ENCODE measurements at places on chromosomes 1 and 21.

GRCh38 chr21:46455575-46456385 lies 2.9 kb upstream of the DIP2A start:
- DNase-seq, result no peak

DNA sequence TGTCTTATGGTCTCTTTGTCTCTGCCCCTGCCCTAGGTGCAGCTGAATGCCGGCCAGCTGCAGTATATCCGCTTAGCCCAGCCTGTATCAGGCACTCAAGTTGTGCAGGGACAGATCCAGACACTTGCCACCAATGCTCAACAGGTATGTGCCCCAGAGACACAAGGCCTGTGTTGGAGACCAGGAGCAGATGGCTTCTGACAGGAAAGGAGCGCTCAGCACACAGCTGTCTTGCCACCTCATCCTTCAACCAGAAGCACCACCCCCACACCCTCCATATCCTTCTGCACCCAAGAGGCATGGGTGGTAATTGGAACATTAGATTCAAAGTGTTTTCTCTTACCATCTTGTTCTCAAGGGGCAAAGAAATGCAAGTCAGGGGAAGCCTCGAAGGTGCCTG lies 17.0 kb upstream of the KCNQ4 start:
- no peak for DNase-seq

GRCh38 chr1:57089855-57090254 lies 124.0 kb upstream of the C8B start:
- no peak for DNase-seq

DNA sequence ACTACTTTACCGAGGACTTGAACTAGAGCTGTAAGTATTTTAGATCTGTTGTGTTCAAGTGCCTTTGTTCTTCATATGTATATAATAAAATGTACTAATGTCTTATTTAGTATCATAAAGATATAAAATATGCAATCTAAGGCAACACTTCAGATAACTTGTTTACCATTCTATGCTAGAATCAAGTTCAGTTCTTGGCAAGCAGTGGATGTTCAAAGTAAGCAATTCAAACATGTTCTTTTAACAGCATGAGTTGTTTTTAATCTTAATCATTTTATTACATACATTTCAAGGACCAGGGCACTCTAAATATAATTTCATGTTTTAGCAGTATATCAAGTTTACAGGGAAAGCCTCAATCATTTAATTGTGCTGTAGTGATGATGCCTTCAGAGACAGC lies 47.0 kb downstream of the ZC3H11B start:
- DNase-seq, result no peak

- no peak for DNase-seq
Observed at GRCh38 chr1:76294482-76295194, 220.1 kb downstream of the ST6GALNAC3 start.

DNA sequence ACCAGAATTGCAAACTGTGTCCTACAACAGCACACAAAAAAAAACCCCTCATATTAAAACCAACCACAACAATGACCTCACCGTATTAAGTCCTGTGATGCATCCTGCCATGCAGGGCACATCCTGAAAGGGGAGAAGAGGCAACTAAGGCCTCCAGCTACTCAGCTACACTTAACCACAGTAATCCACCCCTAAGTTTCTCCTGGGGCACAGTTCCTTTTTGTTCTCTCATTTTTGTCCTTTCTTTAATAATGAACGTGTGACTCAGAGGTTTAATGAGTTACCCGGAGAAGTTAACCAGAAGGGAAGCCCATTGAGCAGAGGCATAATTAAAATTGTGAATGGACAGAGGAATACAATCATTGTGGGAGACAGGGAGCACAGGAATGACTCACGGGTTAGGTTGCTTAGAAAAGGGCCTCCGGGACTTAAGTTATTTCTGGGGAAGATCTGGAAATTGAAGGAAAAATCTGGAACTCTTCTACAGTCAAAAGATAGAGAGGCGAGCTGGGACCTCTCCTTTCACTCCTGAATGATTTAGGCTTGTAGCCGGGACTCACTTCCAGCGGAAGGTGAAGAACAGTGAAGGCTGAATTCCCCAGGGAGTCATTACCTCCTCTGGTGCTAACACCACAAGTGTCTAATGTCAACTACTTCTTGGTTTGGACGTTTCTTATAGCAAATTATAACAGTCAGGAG lies 36.9 kb upstream of the HIVEP3 start:
- DNase-seq, result no peak

- no peak for DNase-seq
Observed at GRCh38 chr1:68210027-68210426, 22.3 kb downstream of the WLS start.

DNA sequence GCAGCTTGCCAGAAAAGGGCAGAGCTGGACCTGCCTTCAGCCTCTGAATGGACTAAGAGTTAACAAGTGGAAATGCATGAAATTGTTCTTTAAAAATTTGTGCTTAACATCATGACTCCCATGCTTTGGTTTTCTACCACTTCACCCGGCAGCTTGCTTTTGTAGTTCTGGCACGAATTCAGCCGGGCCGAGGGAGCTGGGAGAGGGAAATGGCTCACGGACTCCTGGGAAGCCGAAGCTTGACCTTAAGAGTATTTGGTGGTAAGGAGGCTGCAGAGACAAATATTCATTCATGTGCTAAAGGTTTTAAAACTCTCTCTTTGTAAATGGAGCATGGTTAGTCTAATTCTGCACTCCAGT lies 17.2 kb upstream of the GFI1 start:
- no peak for DNase-seq

DNA sequence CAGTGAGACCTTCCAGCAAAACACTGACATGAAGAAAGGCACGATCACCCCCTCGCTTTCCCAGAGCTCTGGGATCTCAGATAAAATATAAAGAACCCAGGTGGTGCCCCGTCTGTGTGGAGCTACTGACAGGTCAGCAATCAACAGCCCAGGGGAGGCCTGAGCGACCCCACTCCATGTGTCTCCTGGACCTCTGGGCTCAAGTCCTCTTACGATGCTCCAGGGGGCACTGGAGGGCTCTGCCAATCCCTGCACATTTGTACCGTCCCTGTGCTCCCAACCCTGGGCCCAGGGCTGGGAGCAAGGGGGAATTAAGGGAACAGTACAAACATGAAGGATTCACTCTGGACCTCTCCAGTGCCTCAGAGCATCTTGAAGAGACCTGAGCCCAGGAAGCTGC lies 12.5 kb downstream of the S100A7A start:
- no peak for DNase-seq

- no peak for DNase-seq
Observed at GRCh38 chr1:211343607-211344006, 17.0 kb downstream of the TRAF5 start.

- no peak for DNase-seq
Observed at GRCh38 chr1:152225678-152226077, 1.7 kb upstream of the HRNR start.

DNA sequence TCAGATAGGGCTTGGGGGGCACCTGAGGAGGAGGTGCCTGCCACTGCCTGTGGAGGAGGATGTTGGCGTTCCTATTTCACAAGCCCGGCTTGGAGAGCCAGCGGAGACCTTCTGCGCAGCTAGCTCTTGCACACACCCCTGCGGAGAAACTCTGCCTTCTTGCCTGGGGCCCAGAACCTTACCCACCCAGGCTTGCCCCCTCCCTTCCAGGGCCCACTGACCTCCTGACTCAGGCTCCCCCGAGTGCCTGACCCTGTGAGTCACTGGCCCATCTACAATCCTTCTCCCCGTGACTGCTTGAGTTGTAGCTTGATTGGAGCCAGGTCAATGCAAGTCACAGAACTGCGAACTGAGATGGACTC lies 3.4 kb downstream of the HES2 start:
- no peak for DNase-seq

- DNase-seq, result no peak
Observed at GRCh38 chr1:35592991-35593769, 20.1 kb downstream of the TFAP2E start.

- DNase-seq, result no peak
Observed at GRCh38 chr1:238675221-238675620, 711.1 kb upstream of the CHRM3 start.

DNA sequence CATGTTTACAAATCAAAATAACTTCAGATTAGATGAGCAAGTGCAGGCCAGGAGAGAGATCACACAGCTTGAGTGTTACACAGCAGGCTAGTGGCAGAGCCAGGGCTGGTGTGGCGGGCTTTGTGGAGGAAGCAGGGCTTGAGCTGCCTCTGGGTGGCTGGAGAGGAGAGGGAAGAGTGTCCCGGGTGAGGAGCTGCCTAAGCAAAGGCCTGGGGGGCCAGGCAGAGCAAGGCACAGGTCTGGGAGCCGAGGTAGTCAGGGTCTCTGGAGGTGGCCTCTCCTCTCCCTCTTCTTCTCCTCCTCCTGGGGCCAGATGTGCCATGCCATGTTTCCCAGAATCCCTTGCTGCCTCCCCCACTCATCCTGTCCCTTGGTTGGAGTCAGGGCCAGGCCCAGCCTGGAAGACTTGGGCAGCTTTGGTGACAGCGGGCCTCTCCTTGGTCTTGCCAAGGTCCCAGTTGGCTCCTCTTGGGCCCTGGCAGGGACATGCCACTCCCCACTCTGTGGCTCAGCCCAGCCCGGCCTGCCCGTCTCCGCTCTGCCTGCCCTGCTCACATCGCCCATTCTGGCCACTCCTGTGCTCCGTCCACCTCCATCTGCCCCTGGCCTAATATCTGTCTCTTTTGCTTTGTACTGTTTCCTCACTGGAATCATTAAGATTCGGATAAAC lies 70.3 kb downstream of the PTPRU start:
- no peak for DNase-seq

- no peak for DNase-seq
Observed at GRCh38 chr1:78718566-78718965, 68.9 kb downstream of the IFI44 start.

GRCh38 chr1:207999274-207999915 lies 88.5 kb upstream of the CD34 start:
- no peak for DNase-seq

DNA sequence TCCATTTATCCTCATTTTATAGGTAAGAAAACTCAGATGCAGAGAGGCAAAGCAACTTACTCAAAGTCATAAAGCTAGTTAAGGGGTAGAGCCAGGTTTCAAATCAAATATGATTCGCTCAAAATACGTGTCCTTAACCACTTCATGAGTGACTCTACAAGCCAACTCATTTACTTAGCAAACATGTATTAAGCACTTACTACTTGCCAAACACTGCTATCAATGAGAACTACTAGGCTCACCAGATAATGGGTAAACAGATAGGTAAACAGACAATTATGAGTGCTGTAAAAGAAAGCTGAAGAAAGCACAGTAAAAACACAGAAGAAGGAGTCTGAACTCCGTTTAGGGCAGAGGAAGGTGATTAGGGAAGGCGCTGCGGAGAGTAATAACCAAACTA lies 65.9 kb downstream of the WDR64 start:
- no peak for DNase-seq

GRCh38 chr1:172882385-172882784 lies 168.4 kb downstream of the TNFSF18 start:
- DNase-seq, result no peak

GRCh38 chr21:44759628-44760285 lies 41.9 kb downstream of the UBE2G2 start:
- DNase-seq, result no peak

Data from stimulated activated CD4-positive, alpha-beta T cell treated with anti-CD3 and anti-CD28 coated beads, Interleukin-12 subunit alpha, Interleukin-12 subunit beta, amount 100 ng/mL, for 24 hours (primary cell).